ENCODE measurements at places on chromosomes 3 and 15. TPM values are rescaled to one million over a fixed set of nuclear protein-coding genes. Genes with fewer than 3 reads are reported as not detected.

DNA sequence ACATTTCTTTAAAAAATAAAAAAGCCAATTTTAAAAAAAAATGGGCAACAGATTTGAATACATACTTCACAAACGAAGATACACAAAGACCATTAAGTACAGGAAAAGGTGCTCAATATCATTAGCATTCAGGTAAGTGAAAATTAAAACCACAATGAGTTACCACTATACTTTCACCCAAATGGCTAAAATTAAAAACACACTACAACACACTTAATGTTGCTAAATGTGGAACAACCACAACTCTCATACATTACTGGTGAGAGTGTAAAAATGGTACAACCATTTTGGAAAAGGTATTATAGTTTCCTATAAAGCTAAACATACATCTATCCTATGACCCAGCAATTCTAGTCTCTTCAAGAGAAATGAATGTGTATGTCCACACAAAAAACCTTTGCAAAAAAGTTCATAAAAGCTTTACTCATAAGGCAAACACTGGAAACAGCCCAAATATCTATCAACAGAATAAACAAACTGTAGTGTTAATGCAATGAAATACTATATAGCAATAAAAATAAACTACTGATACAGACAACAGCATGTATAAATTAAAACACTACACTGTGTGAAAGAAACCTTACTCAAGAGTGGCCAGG, 14.9 kb downstream of the IP6K1 start:
- DNase-seq, result no peak

DNA sequence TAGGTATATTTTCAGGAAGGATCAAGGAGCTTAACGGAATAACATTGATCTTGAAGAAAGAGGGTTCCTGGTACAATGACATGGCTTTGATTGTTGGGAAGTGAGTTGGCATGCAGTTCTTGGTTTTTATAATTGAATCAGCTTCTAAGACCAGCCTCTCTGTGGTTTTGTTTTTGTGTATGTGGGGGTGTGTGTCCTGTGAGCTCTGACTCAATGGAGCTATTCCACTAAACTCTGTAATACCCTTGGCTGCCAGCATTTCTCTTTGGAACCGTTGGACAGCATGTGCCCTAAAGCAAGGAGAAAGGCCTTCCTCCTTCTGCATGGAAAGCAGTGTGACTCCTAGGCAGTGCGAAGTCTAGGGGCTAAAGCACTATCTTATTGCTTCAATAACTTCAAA, 124.8 kb downstream of the EDEM1 start:
- no peak for DNase-seq

DNA sequence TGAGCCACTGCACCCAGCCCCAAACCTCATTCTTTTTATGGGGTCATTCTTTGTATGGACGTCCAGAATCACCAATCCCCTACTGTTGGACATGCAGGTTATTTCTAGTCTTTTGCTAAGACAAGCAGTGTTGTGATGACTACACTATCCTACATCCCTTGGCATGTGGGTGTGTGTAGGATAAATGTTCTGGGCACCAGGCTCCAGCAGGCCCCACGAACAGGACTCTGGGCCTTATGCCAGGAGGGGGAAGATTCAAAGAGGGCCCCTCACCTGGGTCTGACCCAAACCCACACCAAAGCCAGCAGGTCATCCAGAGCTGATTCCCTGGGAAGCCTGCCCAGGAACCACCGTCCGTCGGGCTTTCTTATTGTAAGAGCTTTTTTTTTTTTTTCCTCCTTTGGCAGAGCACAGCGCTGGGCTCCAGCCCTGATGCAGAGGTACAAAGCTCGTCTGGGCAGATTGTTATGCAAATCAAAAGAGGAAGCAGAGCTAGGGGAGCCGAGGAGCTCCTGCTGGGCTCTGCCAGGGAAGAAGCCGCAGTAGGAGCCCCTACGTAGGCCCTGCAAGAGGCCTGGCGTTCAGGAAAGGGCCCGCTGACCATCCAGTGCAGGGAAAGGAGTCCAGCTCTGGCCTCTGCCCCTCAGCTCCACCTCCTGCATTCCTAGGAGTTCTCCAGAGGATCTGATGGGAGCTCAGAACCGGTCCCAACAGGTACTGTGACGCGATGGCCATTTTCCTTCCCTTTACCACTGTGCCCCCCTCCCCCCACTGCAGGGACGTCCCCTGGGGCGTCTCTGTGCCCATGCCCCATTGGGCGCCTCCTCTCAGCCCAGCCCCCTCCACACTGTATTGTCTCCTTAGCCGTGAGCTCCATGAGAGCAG, 29.0 kb upstream of the FURIN start:
- no peak for DNase-seq

DNA sequence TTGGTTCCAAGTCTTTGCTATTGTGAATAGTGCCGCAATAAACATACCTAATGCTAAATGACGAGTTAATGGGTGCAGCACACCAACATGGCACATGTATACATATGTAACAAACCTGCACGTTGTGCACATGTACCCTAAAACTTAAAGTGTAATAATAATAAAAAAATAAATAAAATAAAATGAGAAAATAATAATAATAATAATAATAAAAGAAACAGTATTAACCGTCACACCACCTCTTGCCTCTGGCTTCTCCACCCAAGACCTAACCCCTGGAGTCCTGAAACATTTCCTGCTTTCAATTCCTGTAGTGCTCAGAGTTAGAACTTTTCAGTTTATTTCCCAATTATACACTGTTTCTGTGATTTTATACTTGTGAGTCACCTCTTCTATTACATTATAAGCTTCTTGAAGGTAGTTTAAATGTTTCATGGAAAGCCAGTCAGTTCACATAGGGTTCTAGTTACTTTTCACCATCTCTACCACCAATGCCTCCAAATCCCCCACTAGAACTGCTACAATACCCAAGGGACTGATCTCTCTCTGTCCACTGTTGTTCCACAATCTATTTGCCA, 18.4 kb upstream of the GHSR start:
- DNase-seq, result no peak

GRCh38 chr3:10232137-10232536, 16.1 kb upstream of the TATDN2 start:
- no peak for DNase-seq

DNA sequence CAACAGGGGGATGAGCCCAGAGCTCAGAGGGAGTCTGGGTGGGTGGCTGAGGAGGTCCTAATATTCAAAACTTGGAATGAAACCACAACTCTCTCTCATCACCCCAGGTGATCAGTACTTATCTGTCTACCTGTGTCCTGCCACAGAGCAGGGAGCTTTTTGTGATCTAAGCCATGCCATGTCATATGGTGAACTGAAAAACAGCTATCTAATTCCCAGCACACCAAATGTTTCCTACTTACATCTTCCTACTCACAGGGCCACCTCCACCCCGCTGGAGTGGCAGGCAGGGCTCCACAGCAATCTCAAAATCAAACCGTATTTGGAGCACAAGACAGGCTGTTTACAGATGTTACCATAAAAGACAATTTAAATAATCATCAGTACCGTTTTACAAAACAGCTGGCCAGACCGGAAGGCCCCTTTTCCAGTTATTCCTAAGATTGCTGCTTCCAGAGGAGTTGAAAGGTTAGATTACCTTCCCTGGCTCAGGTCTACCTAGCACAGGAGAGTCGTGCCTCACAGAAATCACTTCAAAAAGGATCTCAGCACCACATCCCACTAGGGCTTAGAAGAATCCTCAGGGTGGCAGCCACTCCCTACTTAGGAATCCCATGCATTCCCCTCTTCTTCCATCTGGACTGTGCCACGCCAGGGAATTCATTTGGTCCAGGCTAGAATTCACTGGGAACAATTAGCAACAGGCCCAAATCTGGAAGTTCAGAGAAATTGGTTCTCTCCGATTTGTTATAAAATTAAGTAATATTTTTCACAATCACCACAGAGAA, 226.6 kb upstream of the IL12A start:
- no peak for DNase-seq

DNA sequence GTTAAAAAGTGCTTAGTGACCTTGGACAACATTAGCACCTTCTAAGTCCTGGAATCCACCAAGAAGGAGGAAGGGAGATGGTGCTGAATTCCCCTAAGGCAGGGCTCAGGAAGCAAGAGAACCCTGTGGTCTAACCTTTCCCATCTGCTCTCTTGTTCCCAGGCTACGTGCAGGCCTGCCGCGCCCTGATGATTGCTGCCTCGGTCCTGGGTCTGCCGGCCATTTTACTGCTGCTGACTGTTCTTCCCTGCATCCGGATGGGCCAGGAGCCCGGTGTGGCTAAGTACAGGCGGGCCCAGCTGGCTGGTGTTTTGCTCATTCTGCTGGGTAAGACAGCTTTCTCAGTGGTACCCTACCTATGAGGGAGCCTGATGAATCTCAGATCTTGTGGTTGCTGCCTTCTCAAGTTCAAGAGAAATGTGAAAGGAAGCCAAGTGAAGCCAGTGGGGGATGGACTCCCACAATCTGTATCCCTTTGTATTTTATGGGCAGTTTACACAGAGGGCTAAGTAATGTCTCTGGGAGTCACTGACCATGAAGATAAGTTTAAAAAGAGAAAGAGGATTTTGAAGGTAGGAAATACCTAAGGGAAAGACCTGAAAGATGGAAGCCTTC, 4.4 kb downstream of the CLDN11 start:
- no peak for DNase-seq

GRCh38 chr15:44010089-44010488, 183.3 kb downstream of the WDR76 start:
- no peak for DNase-seq

DNA sequence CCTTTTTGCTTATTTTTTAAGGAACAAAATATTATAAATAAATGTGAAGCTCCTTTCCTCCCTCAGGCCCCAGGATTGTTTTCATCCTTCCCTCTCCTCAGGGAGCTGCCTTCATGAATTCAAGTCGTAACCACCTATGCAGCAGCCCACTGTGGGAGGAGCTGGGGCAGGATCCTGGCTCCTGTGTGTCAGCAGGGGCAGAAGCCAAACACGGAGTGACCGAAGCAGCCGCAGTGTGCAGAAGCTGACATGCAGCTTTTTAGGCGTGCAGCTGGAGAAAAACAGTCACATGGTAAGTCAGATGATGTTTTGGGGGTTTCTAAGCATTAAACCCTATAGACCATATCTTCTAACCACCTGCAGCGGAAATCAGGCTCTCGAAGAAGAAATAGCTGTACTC, 231.3 kb downstream of the OCA2 start:
- DNase-seq, result peak; percentile 19

GRCh38 chr3:101519685-101520365, 6.8 kb upstream of the SENP7 start:
- no peak for DNase-seq

GRCh38 chr3:28544831-28545230, 196.2 kb upstream of the AZI2 start:
- DNase-seq, result no peak

DNA sequence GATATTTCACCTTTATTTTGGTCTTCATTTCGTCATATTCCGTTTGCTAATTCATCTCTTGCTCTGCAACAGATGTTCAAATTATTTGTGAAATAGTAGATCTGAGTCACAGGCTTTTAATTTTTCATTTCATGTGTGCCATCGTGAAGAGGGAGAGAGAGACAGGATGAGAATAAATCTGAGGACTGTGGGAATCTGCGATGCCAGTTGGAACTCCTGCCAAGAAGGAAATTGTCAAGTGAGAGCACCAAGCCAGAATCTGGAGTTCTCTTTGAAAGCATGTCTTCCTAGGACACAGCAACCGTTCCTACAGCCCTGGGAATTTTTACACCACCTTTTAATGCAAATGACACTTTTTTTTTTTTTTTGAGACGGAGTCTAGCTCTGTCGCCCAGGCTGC, 48.8 kb downstream of the NSMCE3 start:
- no peak for DNase-seq

- no peak for DNase-seq
These were observed 174.6 kb upstream of the TBL1XR1 start for GRCh38 chr3:177371888-177372287.

- no peak for DNase-seq
These were observed 824.2 kb downstream of the AGBL1 start for GRCh38 chr15:86903642-86904421.

DNA sequence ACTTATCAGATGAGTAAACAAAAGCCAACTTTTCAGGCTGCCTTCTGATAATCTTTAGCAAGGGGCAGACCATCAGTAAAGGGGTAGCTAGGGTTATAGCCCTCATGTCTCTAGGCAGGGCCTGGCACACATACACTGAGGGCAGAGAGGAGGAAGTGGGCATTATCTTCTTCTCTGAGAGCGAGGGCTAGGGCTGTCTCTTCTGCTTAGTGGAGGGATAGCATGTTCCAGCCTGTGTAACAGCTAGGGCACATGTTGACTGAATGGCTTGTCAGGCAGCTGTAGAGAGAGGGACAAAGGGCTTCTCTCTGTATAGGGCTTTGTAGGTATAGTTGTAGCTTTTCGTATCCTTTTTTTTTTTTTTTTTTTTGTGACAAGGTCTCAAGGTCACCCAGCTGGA, 17.8 kb downstream of the CRTC3 start:
- DNase-seq, result no peak

GRCh38 chr3:184135911-184136260, 728 bp downstream of the EIF2B5 start:
- DNase-seq, result no peak

GRCh38 chr3:129046732-129047552, 13.6 kb upstream of the GP9 start:
- no peak for DNase-seq

- no peak for DNase-seq
These were observed 621.7 kb upstream of the AGTR1 start for GRCh38 chr3:148075771-148076716.

GRCh38 chr15:73143763-73144155, 91.5 kb downstream of the NEO1 start:
- no peak for DNase-seq

GRCh38 chr15:77107531-77108355, 36.8 kb upstream of the TSPAN3 start:
- no peak for DNase-seq

Gene CASR
- 0.19 TPM for total RNA-seq

Gene ASB14
- total RNA-seq, result not detected

Gene CILP
- 68.9 TPM for total RNA-seq

Gene MCTP2
- total RNA-seq, result 2.4 TPM

Gene MYO5C
- 10.1 TPM for total RNA-seq

Gene FRMD5
- 1.4 TPM for total RNA-seq

Gene VEPH1
- not detected for total RNA-seq
